Activated CD4-positive, alpha-beta T cell treated with anti-CD3 and anti-CD28 coated beads for 36 hours (primary cell): ENCODE measurements at places on chromosomes 3 and 15.

DNA sequence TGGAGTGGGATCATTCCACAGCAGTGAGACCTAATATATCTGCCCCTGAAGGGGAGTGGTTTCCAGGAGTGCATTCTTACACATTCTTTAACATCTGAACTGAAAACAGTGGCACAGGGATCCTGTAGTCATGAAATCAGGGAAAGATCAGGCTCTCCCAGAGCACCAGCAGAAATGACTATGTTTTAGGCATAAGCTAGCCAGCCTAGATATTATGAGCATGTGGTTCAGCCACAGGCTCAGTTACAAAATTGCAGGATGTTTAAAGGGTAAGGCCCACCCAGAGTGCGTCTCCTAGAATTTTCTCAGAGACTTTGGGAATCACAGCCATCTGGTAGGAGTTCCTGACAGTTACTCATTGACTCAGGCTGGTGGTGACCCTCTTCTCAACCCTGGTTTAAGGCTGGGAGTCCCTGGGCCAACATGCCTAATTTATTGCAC, 20.9 kb downstream of the FSTL1 start:
- no peak for DNase-seq

DNA sequence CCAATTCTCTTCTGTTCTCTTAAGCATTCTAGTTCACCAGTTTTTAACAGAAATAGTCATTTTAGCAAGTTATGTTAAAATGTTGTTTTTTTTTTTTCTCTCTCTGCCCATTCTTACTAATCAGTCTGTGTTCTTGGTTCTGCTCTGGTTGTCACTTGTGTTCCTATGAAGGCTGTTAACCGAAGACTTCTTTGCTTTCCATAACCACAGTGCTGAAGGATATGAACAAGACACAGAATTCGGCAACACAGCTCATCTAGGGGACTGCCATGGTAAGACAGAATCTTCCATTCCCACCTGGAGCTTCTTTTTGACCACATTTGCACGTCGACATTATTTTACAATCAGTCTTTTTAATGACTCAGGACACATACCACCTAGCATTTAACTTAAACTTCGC, 49.1 kb downstream of the SEMA6D start:
- DNase-seq = no peak

DNA sequence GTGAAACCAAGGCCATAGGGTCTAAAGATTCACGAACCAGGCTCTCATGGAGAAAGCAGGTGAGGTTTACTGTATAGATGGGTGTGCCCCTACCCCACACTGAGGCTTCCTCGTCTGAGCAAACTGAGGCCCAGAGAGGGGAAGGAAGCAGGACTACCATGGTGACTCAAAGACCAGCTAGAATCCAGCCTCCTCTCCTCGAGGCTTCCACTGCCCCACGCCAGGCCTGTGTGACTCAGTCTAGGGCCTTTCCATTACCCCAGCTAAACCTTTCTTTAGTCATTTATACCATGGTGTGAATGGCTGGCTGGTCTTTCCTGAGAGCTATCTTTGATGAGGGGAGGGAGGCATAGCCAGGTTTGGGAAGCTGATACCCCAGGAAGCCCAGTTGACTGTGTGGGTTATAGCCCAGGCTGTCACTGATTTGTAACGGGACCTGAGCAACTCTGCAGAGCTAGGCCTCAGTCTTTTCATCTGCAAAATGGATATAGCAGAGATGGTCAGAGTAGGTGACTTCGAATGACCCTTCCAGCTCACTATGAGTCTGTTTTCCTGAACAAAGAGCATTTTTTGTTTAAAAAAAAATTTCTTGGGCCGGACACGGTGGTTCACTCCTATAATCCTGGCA, 3.0 kb upstream of the RHO start:
- peak; percentile 38 for DNase-seq

GRCh38 chr15:68815598-68815997, 5.1 kb downstream of the ANP32A start:
- DNase-seq = peak; percentile 31

DNA sequence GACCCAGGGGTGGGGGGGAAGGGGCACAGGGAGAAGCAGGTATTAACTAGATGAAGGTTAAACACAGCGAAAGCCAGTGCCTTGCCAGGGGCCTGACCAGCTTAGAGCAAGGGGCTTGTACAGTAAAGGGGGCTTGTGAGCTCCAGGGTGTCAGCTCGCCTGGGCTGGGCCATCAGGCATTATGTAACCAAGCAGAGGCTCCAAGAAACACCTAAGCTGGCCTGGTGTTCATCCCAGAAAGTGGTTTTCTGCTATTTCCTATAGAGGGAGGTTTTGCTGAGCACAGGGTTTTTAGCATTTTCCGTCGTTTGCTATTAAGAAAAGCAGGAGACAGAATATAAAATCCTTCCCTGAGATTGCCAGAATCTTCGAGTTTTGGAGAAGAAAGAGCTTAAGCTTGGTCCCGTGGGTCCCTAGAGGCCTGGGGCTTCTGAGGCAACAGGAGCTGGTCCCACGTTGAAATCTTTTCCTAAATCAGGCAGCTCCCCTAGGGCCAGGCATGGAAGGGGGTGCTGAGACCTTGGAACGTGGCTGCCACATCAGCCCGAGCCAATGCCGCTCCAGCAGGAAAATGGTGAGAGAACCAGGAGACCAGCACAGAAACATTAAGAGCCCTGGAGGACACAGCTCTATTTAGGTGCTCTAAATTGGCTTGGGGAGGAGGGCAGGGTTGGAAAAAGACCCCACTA, 71.4 kb downstream of the ISG20 start:
- no peak for DNase-seq

- no peak for DNase-seq
Observed at GRCh38 chr3:194281306-194281705, 69.8 kb downstream of the CPN2 start.
